ENCODE measurements at places on chromosomes 6 and 20. TPM values are rescaled to one million over a fixed set of nuclear protein-coding genes. Genes with fewer than 3 reads are reported as not detected.

Gene LKAAEAR1
- not detected for total RNA-seq

Gene ZNF334
- 1.3 TPM for total RNA-seq

Gene NKAPL
- total RNA-seq = 1.4 TPM

Gene DDO
- total RNA-seq = 1.7 TPM

Gene FAM217A
- total RNA-seq = not detected

Gene FAM83D
- 5.6 TPM for total RNA-seq

Gene HUS1B
- 0.68 TPM for total RNA-seq

Gene PGC
- not detected for total RNA-seq

Gene EFCAB8
- under 0.01 TPM for total RNA-seq

Gene RCAN2
- 1.2 TPM for total RNA-seq

Gene ADTRP
- 2.0 TPM for total RNA-seq

Gene TRAPPC3L
- total RNA-seq = not detected

Gene EPHA7
- under 0.01 TPM for total RNA-seq

Gene SNX14
- 171 TPM for total RNA-seq

Gene FBXO5
- total RNA-seq = 0.82 TPM
